ENCODE measurements at places on chromosomes 2 and 18. TPM values are rescaled to one million over a fixed set of nuclear protein-coding genes. Genes with fewer than 3 reads are reported as not detected.
A peak's percentile ranks its signal among the peaks of the same experiment; 100 is the strongest.

DNA sequence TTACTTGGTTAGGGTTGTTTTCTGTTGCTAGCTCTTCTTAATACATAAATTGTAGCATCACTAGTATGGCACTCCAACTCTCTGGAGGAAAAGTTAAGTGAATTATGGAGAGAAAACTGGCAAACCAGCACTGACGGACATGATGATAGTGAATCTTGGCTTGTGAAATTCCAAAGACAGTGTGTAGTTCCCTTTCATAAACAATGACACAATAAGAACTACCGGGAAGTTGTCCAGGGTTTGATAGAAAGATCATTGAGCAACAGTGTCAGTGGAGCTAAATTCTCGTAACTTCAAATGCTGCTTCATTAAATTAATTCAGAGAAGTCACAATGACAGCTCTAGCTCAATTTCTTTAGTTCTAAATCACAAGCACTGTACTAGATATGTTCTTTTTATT lies 66.5 kb downstream of the RIT2 start:
- DNase-seq = peak; percentile 17

GRCh38 chr2:129883121-129883520 lies 96.3 kb upstream of the RAB6C start:
- DNase-seq = no peak

DNA sequence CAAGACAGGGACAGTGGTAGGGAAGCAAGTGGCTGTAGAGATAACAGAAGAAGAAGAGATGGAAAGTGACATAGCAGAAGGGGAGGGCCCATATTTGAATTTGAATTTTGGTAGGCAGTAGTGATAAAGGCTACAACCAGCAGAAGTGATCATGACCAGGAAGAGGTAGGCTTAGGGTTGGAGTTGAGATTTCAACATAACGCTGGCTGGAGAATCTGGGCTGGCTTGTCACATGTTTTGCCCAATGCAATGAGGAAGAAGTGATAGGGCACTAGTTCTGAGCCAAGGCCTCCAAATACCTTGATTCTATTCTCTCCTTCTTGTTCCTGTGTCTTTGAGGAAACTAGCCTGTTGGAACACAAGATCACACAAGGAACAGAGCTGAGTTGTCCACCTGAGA lies 69.4 kb downstream of the SCG2 start:
- no peak for DNase-seq

The IL36B gene
- total RNA-seq = not detected

- DNase-seq = no peak
Observed at GRCh38 chr2:207167099-207167923, 1.6 kb upstream of the KLF7 start.

GRCh38 chr2:219112651-219113338 lies 47.8 kb downstream of the NHEJ1 start:
- DNase-seq = no peak

GRCh38 chr2:2581331-2582159 lies 250.5 kb upstream of the MYT1L start:
- DNase-seq = no peak

DNA sequence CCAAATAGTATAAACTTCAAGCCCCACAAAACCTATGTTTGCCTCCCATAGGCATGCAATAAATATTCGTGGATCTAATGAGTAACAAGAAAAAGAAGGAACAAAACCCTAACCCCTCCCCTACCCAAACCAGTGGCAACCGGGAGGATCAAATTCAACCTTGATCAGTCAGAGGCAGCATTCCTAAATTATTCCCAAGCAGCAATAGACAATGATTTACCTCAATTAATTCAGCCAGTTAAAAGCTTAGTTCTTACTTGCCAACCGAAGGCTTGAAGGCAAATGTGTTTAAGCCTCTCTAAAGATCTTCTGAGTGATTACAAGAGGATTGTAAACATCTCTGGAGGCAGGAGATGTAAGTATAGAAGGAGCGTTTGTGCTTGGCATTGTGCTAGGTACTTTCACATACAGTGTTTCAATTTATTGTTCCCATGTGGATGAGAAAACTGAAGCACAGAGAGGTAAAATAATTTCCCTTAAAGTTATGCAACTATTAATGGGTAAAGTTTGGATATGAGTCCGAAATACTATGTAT lies 197.7 kb downstream of the MTX2 start:
- no peak for DNase-seq

The PKDCC gene
- total RNA-seq = 175 TPM

DNA sequence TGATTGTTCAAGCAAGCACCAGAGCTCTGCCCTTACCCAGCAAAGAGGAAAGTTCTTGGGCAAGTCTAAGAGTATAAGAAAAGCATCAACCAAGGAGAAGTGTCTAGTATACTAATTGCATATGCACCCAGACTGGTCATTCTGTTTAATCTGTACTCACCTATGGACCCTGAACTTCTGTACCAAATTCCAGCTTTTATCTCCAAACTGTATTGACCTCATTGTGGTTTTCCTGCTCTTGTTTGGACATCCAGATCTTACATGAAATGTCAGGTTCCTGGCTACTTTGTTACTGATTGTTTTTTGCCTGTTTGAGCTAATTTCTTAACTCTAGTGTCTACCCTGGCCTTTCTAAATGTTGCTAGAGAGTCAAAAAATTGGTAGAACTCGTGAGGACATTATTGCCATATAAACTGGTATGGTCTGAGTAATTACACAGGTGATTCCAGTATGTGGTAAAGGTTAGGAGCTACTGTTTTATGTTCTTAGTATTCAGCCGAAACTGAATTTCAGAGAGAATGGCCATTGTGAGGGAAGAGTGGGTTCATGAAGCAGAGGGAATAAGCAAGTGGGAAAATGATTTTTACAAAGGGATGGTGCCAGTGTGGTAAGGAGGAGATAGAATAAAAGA lies 146.3 kb downstream of the HNMT start:
- no peak for DNase-seq

- no peak for DNase-seq
Observed at GRCh38 chr18:79582978-79583377, 96.6 kb upstream of the CTDP1 start.

The KIAA1328 gene
- 17.4 TPM for total RNA-seq

The ADD2 gene
- total RNA-seq = 22.7 TPM

The CFC1 gene
- 3.3 TPM for total RNA-seq

The AQP12A gene
- total RNA-seq = not detected

DNA sequence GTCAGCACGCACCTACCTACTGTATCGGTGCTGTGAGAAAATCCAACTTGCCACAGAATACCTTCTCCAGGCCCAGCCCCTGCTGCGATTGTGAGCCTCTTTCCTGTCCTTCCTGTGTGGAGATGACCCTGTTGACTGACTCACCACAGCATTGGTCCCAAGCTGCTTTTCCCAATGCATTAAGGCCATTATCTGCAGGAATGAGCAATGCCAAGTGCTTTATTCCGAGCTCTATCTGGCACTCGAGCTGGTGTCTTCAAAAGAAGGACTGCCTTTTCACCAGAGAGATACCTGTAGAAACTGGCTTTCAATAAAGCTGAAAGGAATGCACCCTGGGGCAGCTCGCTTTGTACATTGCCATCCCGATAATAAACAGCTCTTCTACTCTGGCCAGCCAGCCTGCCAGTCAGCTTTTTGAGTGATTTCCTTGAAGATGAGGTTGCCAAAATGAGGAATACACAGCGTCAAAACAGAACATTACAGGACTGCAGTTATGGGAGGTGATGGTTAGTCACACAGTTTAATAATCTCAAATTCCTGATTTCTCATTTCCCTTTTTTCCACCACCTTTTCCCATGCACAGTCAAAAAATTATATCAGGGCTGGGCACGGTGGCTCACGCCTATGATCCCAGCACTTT lies 8.3 kb upstream of the RNF103 start:
- DNase-seq = no peak

The CRYGD gene
- 0.83 TPM for total RNA-seq

The CFAP210 gene
- 2.8 TPM for total RNA-seq

The PLGLB2 gene
- 2.5 TPM for total RNA-seq

The CAPN14 gene
- total RNA-seq = 0.40 TPM

DNA sequence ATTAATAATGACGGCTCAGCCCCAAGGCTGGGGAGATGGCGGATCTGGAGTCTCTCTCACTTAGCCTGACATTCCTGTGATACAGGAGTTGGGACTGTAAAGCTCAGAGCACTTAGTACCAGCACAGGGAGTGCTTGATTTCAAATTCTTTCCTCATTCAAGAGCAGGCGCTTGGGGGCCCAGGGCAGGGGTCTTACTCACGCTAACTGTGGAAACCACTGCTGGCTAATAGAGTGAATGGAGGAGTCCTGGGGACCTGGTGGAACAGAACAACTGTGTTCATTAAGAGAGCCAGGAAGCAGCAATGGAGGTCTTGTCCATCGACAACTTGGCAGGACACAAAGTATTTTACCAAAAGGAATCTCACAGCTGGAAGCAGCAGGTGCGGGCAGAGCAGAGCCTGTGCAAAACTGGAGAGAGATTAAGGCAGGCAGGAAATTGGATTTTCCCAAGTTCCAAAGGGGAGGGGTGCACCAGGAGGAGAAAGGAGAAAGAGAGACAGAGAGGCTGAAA lies 358.9 kb downstream of the TNS1 start:
- DNase-seq = peak; percentile 49

The BARD1 gene
- total RNA-seq = 25.8 TPM

DNA sequence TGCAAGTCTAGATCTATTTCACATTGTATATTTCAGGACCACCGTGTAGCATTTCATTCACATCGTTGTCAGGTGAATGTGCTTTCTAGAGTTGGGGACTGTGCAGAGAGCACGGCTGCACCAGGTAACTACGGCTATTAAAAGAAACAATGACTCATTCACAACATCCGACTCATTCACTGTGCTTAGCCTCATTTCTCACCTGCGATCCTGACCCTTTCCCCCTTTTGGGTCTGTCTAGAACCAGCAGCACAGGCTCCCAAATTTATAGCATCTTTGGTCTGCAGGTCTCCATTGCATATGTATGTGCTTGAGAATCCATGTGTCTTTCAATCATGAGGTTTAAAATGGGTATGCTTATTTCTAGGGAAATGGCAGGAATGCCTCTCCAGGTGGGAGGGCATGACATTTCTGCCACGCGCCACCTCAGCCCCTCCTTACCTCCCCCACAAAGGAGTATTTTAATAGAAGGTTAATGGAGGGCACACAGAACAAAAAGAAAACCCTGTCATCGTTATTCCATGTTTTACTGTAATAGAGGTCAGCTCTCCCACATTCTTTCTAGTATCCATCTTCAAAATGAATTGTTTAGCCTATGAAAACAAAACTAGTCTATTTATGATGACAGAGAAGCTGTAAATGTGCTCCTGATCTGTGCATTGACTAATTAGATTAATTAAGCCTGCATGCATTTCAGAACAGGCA lies 246.7 kb upstream of the EPHA4 start:
- no peak for DNase-seq

DNA sequence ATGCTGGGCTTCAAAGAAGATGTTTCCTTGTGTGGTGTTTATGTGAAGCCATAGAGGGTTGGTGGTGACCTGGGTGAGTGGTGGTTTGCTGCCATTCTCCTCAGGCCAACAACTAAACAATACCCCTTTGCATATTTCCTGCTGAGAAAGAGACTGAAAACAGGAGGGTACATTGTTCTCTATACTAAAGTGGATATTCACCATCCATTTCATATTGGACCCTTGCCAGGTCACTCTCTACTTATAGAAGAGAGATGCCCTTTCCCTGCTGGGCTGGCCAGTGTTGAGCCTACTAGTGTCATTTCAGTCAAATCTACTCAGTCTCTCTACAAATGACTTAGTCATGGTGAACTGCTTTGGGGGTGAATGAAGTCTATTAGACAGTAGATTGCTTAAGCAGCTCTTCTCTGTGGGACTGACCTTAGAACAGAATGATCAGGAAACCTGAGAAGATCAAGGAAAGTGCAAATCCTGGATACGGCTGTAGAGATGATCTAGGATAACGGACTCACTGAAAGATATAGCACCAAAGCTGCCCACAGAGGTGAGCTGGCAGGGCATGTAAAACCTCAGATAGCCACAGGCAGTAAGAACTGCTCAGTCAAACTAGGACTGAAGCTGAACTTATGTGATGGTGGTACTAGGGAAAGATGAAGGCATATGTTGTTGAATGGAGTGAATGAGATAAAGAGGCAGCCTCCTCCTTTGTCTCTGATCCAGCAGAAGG lies 154.9 kb downstream of the MYO3B start:
- DNase-seq = no peak

All from spinal cord (tissue), 10 donors.